ENCODE measurements at places on chromosomes 12 and 14.

DNA sequence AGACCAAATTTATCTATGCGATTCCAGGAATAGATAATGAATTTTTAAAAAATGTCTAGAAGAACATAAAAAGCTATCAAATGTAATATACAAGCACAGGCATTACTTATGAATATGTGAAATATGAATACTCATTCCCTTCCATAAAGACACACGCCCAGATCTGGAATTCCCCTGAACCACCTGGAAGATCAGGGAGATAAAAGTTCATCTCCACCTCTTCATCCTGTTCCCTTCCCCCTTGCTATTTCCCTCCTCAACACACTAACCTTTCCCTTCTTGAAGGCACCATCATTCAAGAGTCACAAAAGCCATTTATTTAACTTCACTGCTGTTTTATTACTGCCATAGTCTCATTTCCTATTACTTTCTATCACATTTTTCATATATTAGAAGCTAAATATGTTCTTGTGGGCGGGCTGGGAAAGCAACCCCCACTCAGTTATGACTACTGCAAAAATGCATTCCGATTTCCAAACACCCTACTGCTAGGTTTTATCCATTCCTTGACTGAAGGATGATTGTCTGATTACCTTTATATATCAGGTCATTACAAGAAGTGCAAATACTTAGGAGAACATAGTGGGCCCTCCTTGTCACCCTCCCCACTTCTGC lies 16.1 kb downstream of the FGD6 start:
- no peak for DNase-seq

DNA sequence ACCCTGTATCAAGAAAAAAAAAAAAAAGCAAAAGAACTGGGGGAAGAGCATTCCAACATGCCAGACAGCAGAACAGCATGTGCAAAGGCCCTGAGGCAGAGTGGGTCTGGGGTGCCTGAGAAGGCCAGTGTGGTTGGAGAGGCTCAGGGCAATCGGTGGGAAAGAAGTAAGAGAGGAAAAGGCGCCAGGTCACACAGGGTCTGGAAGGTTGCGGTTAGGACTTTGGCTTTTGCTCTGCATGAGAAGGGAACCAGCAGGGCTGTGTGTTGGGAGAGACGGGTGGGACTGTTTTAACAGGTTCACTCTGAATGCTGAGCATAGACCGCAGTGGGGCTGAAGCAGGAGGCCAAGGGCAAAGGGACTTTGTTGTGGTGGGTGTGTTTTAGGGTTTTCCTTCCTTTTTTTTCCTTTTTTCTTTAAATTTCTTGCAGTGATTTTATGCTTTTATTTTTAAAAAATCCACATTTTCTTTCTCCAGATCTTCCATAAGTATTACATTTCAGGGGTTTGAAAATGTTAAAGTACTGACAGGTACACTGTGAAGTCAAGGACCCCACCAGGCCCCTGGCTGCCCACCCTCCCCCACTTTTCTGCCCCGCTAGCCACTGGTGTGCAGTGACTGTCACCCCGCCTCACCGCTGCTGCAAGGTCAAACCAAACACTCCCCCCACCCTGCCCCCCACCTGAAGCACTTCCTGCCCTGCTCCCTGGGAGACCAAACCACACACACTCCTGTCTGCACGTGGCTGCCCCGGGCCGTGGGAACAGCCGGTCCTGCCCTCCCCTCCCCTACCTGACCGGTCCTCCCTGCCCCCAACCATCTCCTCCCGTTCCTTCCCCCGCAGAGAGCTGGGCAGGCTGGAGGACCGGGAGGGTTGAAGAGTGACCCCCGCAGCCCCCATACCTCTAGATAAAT lies 30.0 kb downstream of the DTX1 start:
- no peak for DNase-seq

DNA sequence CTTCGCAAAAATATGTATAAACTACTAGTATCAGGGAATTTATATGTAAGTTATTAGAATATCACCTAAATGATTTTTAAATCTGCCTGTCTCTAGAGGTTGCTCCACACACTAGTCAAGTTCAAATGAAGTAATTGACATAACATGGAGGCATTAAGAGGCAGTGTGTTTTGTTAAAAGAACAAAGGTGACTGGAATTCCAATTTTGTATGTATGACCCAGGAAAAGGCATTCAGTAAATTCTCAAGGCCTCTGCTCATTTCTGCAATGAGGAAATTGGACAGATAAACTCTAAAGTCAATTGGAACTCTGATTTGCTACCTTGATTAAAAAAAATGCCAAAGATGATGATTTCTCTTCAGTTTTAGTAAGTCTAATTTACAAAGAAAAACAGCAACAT lies 117.1 kb downstream of the NAV3 start:
- no peak for DNase-seq

- no peak for DNase-seq
Observed at GRCh38 chr14:96376093-96376492, 12.8 kb downstream of the GSKIP start.

GRCh38 chr14:78595797-78596196 lies 425.6 kb downstream of the NRXN3 start:
- DNase-seq: peak; percentile 33

DNA sequence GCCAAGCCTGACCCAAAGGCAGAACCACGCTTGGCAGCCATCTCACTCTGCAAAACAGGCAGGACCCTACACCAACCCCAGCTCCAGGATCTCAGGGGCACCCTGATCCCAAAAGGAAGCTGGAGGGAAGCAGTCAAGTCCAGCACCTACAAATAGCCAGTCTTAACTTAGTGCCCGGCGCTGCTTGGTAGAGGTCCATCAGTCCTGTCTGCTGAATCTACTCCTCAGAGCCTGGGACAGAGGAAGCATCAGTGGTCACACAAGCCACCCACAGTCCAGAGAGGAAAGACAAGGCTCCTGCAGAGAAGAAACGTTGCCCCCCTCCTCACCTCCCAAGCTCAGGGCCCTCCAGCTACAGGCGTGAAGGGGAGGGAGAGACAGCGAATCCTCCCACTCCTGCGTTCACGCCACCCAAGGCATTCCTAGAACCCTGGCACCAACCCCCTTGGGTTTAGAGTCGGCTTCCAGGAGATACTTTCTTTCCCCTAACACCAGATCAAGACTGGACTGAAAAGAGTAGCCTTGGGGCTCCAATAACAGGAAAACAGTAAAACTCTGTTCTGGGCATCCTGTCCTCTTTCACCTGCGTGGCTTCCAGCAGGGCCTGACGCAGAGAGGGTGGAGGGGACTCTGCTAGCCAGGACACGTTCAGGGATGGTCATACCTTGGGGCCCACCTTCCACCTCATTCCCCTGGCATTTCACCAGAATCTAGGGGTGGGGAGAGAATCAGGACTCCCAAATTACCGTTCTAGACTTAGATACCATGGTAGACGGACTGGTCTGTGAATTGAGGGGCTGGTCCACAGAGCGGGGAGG lies 1.2 kb downstream of the PXN start:
- no peak for DNase-seq

- no peak for DNase-seq
Observed at GRCh38 chr12:92675092-92675865, 27.5 kb upstream of the PLEKHG7 start.

- no peak for DNase-seq
Observed at GRCh38 chr12:128643155-128643554, 180.6 kb downstream of the SLC15A4 start.

- DNase-seq: no peak
Observed at GRCh38 chr12:81141217-81141616, 63.3 kb downstream of the ACSS3 start.

- no peak for DNase-seq
Observed at GRCh38 chr14:98298481-98299244, 973.3 kb downstream of the BCL11B start.

GRCh38 chr12:109714913-109715244 lies 1.3 kb downstream of the FAM222A start:
- no peak for DNase-seq

DNA sequence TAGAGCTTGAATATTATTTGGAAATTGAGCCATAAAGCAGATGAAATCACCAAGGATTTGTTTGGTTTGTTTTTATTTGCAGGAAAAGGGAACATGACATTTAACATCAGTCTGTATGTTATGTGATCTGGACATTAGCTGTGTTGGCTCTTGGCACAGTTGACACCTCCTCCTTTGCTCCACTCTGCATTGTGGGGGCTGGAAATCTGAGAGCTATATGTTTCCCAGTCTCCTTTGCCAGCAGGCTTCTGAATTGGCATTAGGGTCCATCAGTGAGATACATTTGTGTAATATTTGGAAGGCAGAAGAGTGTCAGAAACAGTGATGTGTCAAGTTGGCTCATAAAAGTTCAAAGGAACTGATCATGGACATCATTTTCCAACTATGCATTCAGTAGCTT lies 322.1 kb upstream of the ATP2B1 start:
- DNase-seq: no peak

GRCh38 chr14:89899917-89900663 lies 54.4 kb downstream of the EFCAB11 start:
- DNase-seq: peak; percentile 42

DNA sequence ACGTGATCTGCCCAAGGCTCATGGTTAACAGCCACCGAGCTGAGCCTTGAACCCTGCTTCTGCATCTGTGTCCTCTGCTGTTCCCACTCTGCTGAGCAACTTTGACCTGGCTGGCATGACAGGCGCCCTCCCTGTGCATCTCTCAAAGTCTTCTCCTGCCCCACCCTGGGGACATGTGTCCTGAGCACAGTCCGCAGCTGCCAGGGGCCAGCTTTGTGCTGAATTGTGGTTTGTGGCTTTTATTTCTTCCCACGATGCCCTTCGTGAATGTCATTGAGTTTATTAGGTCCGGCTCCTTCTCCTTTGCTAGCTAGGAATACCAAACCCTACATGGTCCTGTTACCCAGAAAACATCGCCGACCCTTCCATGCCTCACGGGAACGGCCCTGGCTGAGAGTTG lies 161.0 kb downstream of the TSPAN9 start:
- DNase-seq: no peak

DNA sequence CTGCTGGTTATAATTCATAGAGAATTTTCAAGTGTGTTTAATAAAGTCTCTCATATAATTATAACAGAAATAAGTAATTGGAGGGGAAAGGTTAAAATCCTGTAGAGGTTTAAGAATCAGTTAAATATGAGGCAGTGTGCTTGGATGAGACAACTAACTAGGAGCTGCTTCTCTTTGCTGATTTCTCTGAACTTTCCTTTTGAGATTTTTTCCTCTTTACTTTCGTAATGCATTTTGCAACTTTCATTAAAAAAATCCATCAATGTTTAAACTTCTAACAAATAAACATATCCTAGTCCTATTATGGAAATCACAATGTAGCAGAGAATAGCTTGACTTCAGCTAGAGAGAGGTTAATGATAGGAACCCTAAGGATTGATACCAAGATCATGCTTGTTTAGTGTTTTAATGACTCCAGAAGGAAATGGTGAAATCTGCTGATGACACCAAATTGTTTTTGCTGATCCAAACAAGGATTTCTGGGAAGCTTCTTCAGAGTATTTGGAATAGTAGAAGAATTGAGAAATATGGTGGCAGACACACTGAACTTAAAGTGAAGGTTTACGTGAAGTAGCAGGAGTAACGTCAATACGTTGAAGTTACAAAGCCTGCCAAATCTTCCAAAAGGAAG lies 122.6 kb downstream of the RAD51B start:
- no peak for DNase-seq

DNA sequence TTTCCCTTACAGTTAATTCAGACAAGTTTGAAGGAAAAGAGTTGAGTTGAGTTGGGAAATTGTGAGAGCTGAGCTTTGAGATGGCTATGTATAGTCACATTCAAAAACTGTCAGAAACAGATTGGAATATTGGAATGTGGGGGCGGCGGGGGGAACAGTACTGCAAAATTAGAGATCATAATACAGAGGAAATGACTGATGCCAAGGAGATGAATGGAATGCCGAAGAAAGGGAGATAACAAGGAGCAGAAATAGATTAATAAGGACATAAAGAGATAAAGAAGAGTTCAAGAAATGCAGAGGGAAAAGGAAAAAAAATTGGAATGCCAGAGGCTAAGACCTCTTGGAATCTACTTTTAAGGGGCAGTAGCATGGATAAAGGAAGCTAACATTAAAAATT lies 3.2 kb upstream of the OR4K5 start:
- no peak for DNase-seq

- no peak for DNase-seq
Observed at GRCh38 chr12:45986641-45987339, 3.6 kb downstream of the SCAF11 start.

- DNase-seq: no peak
Observed at GRCh38 chr14:75446447-75446846, 18.6 kb downstream of the JDP2 start.

GRCh38 chr14:59337141-59337611 lies 128.0 kb downstream of the GPR135 start:
- no peak for DNase-seq

DNA sequence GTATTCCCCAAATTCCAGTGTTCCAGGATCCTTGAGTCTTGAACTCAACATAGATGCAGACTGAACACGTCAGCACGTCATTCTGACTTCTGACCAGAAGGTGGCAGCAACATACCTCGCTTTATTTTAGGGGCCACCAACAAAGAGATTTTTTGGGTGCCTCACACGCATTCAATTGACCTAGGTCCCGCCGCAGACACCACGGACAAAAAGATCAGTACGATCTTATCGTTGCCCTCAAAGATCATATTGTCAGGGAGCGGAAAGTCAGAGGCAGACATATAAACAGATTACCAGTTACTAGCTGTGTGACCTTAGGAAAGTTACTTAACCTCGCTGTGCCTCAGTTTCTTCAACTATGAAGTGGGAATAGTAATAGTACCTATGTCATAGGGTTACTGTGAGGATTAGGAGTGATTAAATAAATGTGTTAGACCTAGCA lies 6.5 kb upstream of the PRPH start:
- peak; percentile 63 for DNase-seq

DNA sequence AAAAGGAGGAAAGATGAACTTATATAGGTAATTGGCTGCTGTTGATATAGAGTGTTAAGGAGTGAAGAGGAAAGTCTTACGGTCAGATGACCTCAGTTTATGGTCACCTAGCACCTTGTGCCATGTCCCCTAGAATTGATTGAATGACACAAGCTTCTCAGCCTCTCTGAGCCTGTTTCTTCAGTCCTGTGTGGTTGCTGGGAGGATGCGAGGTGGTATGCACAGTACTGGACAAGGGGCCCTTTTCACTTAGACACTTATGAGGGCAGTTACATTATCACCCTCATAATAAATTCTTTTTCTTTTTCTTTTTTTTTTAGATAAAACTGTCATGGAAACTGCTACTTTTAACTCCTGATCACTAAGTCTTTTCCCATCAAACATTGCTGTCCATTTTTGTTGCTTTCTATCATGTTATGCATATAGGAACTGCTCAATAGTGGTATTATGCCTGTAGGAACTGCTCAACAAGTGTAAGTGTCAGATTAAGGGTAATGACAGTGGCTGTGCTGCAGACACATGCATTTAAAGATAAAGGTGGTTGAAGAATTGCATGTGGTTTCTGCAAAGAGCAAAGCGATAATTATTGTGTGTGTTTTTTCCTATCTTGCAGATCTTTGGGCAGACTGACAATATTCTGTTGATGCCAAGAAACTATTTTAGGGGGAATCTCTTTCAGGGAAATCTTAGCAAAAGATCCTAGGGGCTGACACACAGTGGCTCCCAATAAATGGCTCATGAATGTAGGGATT lies 11.6 kb downstream of the ANO6 start:
- DNase-seq: no peak
